SW 1271 (cell line): ENCODE measurements at places on chromosomes 7 and 10.

GRCh38 chr7:5574770-5575269 is 151.2 kb upstream of the TNRC18 start:
- no peak for DNase-seq

DNA sequence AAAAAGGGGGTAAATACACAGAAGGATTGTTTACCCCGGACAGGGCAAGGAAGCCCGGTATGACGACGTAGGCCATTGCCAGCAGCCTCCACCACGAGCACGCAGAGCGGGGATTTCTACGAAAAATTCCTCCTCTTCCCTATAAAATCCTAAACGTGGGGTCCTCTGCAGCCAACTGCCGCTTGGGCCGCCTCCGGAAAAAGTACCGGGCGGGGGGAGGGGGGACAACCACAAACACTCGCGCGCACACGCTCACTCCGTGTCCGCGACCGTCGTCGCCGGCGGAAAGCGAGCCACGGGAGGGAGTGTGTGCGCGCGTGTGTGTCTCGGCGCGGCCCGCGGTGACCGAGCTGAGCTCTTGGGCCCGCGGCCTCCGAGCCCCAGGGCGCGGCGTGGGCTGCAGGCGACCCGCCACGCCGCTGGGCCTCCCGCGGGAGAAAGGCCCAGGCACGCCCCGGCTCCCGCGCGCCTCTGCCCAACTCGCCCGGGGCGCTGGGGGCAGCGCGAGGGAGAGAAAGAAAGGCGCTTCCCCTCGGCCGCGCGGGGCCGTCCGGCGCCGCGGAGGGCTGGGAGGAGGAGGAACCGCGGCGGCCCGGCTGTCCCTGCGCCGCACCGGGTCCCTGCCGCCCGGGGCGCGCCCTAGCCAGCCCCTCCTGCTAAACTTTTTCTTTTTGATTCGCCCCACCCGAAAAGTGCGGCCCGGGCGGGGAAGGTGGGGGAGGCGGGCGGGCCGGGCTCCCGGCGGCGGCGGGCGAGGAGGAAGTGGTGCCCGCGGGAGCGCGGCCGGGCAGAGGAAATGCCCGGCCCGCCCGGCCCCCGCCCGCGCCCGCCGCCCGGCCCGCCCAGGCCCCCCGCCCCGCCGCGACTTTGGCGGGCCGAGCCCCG is 1.5 kb downstream of the CTBP2 start:
- no peak for DNase-seq

DNA sequence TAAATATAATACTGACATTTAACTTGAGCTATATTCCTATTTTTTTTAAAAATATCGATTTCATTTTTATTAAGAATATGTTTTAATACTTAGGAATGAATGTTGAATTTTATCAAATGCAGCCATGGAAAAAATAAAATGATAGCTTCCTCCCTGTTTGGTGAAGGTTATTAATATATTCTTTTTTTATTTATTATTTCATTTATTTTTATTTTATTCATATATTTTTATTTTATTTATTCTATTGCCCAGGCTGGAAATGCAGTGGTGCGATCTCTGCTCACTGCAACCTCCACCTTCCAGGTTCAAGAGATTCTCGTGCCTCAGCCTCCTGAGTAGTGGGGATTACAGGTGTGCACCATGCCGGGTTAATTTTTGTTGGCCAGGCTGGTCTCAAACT is 160.2 kb downstream of the PKD1L1 start:
- no peak for DNase-seq

GRCh38 chr10:50990568-50991455 is 83.5 kb upstream of the PRKG1 start:
- DNase-seq, result no peak

DNA sequence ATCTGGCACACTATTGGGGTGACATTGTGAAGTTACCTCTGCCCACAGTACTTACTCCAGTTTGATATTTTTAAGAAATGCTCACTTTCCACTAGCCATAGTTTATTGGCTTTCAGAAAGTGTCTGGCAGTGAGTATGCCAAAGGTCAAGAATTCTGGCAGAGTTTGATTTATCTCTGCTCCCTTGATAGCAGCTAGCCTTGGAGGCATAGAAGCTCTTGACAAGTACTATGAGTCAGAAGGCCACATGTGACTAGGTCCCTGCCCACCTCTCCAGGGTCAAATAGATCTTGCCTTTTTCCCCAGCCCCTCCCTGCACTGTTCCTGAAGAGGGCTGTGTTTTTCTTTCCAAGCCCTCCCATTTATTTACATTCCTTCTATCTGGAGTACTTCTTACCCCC is 202.2 kb downstream of the AUTS2 start:
- DNase-seq, result no peak
